ENCODE measurements at places on chromosomes 13 and 19.

GRCh38 chr13:31962731-31963370 lies 68.7 kb upstream of the FRY start:
- DNase-seq, result no peak

DNA sequence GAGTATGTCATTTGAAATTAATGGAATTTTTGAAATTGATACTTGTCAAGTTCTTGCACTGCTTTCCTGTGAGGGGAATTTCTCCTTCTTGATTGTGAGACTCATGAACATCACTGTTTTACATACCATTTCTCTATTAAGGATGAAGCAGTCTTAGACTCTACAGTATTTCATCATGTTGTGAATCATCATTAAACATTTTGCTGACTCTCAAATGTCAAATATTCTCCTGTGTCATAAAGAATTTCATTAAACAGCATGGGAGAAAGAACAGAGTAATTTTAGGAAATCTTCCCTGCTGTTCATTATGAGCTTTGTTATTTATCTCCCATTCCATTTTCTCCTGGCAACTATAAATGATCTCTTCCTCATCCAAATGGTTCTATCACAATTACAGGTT lies 729.0 kb downstream of the PCDH9 start:
- DNase-seq, result no peak

DNA sequence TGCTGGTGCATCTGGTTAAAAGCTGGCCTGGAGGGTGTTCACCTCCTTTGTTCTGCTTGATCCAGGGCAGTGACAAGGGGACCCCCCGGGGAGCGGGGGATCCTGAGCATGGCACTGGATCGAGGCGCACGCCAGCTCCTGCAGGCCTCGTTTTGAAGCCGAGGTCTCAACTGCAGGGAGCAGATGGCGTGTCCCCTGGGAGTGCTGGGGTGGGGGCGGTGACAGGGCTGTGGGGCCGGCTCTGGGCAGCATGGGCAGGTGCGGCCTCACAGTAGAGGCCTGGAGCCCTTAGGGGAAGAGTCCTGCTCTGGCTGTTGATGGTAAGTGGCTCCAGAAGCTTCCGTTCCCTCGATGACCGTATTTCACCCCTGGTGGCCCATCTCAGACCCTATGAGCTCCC lies 51.8 kb downstream of the CRTC1 start:
- no peak for DNase-seq

DNA sequence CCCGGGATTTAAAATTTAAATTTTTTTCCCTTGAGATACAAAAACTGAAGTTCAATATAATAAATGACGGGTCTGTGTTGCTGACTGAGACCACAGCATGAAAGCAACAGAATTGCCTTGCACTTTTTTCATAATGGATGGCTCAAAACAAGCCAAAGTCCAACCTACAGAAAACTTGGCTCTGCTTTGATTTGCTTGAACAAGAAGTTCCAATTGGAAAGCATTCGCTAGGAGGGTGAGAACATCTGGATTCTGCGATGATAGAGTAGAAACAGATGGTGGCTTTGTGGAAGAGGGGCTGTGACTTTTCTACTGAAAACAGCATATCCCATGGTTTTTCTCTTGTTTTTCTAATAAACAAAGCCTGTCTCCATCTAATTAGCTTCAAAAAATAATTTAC lies 46.4 kb downstream of the THSD1 start:
- no peak for DNase-seq

- DNase-seq, result no peak
Measured at GRCh38 chr19:6247007-6247288, 32.8 kb downstream of the MLLT1 start.

DNA sequence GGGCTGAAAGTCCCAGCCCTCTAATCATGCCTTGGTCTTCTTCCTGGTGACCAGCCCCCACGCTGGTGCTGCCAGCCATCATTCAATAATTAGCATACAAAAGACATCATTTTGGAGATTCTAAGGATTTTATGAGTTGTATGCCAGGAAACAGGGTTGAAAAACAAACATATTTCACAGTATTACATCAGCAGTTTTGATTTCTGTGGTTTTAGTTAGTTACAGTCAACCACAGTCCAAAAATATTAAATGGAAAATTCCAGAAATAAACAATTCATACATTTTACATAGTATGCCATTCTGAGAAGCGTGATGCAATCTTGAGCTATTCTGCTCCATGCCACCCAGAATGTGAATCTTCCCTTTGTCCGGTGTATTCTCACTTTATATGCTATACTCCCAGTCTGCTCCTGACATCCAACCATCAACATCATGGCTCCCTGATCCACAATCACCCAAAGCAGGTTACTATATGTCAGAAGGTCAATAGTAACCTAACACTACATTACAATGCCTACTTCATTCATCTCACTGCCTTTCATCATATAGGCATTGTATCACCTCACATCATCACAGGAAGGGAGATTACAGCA lies 49.2 kb downstream of the STOML3 start:
- no peak for DNase-seq

DNA sequence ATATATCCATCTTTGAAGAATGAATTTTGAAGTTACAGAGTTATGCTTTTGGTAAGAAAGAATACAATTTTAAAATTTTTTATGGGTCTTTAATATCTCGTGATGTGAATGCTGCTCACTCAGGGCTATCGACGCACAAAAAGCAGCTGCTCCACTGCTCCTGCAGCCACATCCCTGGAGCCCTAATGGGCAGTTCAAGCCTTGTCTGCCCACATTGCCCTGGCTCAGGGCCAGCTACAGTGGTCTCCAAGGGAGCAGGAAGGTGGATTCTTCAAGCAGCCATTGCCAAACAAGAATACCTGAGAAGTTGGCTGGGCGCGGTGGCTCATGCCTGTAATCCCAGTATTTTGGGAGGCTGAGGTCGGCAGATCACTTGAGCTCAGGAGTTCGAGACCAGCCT lies 85.8 kb downstream of the IPO5 start:
- no peak for DNase-seq

DNA sequence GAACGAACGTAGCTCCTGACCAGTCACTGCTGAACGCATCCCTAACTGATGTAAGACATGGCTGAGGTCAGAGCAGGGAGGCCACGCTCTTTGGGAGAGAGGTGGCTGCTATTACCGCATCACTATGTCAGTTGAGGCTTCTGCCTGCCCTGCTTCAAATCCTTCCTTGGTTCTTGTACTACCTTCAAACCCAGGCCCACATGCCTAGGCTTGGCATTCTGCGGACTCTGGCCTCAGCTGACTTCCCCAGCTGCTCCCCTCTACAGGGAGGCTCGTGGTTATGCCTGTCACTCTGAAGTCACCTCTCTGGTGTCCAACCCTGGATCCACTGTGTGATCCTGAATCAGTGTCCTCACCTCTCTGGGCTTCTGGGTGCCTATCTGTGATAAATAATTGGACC lies 14.8 kb upstream of the MEIS3 start:
- DNase-seq, result no peak

DNA sequence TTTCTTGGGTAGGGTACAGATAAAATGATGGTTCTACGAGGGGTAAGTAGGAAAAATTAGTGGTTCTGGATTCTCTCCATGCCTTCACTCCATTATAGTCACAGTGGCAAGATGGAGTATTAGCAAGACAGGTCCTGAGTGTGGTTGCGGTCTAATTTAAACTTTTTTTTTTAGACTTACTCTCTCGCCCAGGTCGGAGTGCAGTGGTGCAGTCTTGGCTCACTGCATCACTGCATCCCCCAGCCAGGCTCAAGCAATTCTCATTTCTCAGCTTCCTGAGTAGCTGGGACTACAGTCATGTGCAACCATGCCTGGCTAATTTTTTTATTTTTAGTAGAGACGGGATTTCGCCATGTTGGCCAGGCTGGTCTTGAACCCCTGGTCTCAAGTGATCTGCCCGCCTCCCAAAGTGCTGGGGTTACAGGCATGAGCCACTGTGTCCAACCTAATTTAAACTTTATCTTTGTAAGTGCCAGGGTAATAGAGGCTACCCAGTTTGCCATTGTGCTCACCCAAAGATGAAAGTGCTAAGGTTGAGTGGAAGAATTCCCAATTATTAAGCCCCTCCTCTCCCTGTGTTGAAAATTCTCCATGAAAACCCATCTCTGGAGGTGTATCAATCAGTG lies 135.6 kb downstream of the TM9SF2 start:
- DNase-seq, result no peak

DNA sequence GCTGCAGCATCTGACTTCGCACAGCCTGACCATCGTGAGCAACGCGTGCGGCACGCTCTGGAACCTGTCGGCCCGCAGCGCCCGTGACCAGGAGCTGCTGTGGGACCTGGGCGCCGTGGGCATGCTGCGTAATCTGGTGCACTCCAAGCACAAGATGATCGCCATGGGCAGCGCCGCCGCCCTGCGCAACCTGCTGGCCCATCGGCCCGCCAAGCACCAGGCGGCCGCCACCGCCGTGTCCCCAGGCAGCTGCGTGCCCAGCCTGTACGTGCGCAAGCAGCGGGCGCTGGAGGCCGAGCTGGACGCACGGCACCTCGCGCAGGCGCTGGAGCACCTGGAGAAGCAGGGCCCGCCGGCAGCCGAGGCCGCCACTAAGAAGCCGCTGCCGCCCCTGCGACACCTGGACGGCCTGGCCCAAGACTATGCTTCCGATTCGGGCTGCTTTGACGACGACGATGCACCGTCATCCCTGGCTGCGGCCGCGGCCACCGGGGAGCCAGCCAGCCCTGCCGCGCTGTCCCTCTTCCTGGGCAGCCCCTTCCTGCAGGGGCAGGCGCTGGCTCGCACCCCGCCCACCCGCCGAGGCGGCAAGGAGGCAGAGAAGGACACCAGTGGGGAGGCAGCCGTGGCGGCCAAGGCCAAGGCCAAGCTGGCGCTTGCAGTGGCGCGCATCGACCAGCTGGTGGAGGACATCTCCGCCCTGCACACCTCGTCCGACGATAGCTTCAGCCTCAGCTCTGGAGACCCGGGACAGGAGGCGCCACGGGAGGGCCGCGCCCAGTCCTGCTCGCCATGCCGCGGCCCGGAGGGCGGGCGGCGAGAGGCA lies 13.6 kb downstream of the C19orf25 start:
- DNase-seq, result no peak

- no peak for DNase-seq
Measured at GRCh38 chr13:37811441-37811840, 58.1 kb downstream of the TRPC4 start.

DNA sequence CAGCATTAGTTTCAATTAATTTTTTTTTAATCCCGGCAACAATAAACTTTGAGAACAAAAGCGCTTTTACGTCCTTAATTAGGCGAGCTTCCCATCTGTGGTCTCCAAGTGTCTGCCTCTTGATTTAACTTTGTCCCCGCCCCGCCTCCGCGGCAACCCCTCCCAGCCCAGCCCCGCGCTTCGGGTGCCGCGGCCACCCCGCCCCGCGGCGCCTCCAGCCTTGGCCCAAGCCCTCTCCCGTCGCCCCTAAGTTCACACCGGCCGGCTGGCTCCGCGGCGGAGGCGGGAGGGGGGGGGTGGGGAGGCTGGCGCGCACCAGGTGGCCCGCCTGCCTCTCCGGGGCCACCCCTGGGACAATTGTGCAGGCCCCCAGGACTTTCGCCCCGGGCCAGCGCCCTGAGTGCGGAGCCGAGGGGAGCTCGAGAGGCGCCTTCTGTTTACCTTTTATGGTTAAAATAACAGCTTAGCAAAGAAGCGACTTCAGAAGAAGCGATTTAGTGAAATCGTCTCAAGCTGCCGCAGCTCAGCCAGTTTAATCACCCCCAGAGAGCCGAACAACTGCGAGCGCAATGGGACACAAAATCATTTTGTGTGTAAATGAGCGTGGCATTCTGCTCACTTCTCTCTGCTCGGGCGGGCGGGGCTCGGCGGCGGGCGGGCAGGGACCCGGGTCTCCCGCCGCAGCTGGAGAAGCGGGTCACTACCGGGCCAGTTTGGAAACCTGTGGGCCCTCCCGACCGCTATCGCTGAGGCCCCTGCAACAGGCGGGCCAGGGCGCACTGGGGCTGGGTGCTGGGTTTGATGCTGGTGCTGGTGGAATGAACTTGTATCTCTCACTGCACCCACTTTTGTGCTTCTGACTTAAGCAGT lies 1.4 kb downstream of the KCTD15 start:
- DNase-seq, result no peak

GRCh38 chr13:58300974-58301681 lies 669.6 kb downstream of the PCDH17 start:
- no peak for DNase-seq

GRCh38 chr19:49837009-49837310 lies 14.0 kb upstream of the PTOV1 start:
- DNase-seq, result no peak

DNA sequence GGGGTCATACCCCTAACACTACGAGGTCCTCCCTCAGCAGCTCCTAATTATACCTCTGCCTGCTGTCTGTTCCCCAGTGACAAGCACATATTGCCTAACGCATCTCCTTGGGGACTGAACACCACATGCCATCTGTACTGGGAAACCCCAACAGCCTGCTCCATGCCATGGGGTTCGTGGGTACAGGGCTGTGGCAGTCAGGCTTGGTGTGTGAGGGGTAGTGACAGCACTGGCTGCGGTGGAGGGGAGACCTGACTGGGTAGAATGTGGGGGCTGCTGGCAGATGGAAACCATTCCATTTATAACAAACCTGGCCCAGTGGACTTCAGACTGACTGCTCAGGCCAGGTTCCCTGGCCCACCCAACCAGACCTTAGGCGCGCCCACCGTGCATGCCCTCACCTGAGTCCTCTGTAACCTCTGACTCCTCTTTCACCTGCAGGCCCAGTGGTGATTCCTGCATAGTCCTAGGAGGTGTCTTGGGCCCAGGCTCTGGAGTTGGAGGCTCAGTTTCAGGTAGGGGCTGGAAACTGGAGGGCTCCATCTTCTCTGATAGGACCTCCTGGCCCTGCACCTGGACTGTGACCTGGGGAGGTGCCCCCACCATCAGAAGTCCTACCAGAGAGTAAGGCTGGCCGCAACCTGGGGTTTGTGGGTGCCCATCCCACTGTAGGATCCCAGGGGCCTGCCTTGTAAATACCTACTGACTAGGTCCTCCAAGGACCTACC lies 3.0 kb downstream of the MZF1 start:
- DNase-seq, result no peak

DNA sequence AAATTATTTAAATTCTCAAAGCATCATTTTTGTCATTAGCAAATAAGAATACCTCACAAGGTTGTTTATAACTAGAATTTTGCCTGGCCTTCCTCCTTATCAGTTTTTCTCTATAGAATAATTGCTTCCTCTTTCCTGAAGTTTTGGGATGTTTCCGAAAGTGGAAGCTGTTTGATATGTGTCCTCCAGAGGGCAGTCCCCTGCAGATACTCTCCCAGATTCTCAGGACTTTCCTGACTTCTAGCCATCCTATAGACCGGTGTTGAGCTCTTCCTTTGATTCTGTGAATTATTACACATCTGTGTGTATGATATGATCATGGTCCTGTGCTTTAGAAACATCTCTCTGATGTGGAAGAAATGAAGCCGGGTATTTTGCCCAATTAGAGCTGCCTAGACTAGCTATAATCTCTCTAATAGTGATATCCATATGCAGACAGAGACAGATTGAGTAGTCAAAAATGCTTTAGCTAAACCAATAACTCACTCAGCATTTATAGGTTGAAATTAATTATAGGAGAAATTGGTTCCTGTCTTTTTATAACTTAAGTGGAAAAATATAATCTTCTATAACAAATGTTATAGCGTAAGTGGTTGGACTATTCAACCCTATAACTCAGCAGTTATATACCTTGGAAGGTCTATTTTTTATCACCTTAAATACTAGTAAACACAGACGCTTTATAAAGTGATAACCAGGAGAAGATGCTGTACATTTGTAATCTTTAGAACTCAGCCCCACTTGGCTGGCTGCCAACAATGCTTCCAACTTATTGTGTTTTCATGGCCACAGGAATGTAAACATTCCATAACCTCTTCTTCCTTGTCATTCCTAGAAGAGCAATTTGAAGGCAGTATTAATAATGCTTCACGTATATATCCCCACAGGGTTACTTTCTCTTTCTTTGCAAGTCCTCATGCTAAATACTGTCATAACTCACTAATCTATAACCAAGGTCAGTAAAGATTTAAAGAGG lies 201.0 kb upstream of the RXFP2 start:
- peak; percentile 11 for DNase-seq

All from pulmonary artery endothelial cell (primary cell).